ENCODE measurements at places on chromosomes 6 and 20.
A peak's percentile ranks its signal among the peaks of the same experiment; 100 is the strongest.

DNA sequence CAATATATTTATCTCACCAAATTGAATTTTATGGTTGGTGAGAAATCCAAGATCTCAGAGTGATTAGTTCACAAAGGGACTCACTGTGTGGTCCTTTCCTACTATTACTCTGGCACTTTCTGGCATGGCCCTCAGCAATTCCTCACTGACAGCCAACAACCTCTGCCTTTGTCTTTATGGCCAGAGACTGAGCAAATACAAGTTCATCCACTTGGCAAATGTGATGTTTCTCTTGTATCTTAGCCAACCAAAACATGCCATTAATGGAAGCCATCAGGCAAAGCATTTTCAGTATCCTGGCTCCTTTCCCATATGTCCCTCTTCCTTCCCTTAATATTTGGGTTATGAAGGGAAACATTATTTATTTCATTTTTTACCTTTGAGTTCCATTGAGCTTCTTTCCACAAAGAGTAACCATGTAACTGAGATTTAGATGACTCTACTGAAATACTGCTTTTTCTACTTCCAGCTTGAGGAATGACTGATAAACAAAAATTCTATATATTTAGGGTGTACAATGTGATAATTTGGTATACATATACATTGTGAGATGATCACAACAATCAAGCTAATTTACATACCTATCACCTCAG, 30.8 kb upstream of the SMLR1 start:
- DNase-seq: no peak

DNA sequence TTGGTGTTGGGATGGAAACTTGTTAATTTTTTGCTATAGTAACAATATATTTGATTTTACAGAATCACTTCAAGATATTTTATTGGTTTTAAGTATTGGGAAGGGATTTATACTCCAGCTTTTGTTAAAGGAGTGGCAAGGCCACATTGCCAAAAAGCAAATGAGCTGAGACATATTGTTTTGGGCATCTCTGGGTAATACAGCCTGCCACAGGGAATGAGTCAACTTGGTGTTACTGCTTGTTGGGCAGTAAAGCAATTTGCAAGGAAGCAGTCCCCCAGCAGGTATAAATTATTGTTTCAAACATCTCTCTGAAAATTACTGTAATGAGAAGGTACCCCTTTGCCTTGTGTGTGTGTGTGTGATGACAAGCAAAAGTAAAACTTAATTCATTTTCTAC, 868.3 kb upstream of the FLRT3 start:
- DNase-seq: no peak

DNA sequence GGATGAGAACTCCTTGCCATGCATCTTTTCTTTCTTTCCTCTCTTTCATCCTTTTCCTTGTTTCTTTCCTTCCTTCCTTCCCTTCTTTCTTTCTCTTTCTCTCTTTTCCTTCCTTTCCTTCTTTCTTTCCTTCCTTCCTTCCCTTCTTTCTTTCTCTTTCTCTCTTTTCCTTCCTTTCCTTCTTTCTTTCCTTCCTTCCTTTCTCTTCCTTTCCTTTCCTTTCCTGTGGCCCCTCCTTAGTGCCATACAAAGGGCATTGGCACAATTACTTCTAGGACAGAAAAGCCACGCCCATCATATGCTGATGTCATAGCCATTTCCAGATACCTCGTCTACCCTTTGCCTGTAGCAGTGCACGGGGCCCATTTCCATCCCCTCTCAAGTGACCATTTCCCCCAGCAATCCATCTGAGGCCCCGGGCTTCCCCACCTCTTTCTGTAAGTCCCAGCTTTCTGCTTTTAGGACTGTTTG, 2.2 kb upstream of the CENPB start:
- no peak for DNase-seq

DNA sequence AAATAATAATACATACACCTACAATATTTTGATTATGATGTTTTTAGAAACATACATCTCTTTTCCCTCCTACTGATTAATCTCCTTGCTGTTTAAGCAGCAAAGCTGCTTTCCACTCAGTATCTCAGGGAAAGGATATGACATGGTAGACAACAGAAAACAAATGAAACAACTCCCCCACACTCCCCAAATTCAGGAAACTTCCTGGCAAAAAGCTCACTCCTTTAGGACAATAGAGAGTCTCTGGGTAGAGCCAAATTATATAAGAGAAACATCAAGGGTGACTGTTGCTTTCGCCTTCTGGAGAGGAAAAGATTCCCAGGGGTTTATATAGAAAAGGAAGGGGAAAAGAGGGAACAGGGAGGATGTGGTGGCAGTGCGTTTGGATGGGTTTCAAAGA, 48.7 kb upstream of the AHI1 start:
- no peak for DNase-seq

DNA sequence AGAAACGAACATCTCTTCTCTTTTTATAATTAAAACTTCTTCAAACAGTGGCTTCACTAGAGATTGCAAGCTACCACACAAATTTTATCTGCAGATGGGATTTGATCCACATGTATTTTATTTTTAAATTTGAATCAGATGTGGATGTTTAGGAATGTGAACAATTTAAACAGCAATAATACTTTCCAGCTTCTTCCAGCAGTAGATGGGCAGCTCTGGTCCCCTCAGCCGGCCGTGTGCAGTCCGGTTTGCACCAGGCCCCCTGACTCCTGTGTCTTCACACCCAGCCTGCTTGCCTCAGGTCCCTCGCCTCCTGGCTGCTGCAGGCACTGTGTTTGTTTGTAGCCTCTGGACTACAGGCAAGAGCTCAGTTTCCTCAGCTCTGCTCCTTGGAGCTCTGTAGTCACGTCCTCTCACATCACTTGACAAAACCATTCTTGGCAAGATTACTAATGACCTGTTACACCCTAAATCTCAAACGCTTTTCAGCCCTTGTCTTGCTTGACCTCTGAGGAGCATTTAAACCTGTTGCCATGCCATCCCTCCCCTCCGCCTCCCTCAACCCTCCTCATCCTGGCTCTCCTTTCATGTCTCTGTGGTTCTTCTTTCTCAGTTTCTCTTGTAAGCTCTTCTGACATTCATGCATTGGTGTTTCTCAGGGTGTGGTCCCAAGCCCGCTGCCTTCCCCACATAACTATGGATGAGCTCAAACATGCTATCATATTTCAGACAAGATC, 13.2 kb upstream of the ZBTB24 start:
- DNase-seq: no peak

DNA sequence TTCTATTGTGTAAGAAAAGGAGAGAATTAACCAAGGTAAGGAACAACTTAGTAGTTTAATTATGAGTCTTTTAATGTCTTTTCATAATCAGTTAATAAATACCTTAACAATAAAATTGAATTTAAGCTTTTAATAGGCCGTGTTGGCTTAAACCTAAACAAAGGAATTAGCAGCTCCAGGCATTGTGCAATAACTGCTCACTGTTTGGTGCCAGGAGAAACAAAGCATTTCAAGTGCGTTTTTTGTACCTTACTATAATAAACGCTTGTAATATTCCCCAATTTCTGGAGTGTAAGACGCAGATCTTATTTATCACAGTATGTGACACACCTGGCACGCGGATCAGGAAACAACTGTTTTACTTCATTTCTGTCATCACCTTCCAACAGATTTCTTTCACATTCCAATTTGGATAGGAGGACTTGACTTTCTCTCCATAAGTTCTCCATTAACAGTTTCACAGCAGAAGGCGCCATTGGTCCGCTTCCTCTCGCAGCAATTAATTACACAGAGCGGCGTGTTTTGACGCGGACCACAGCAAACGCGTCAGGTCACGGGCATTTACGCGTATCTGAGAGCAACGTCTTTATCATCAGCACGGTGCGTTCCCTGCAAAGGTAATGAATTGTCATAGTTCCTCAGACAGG, 335.8 kb upstream of the NT5E start:
- DNase-seq: no peak

GRCh38 chr6:166825553-166826145, 130.7 kb downstream of the RNASET2 start:
- no peak for DNase-seq

GRCh38 chr6:29925727-29926412, 16.5 kb upstream of the HLA-A start:
- no peak for DNase-seq

- DNase-seq: no peak
Measured at GRCh38 chr20:2703716-2704475, 11.3 kb downstream of the EBF4 start.

- no peak for DNase-seq
Measured at GRCh38 chr6:45231660-45232059, 96.5 kb upstream of the RUNX2 start.

DNA sequence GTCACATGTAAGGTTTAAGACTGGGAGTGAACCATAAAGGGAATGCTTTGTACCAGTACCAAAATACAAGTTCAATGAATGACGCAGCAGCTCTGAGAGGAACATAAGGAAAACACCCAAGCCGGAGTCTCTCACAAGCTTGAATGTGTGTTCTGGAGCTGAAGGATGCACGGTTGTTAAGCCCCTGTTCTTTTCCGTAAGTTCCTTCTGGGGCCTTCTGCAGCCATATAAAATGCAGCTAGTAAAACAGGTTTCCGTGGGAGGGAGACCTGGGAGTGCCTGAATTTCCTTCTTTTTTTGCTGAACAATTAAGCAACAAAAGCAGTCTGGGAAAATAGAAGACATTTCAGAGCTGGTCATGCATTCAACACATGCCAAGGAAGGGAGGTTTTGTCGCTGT, 73.2 kb upstream of the JAG1 start:
- no peak for DNase-seq

GRCh38 chr6:123681957-123682462, 45.3 kb upstream of the TRDN start:
- no peak for DNase-seq

- DNase-seq: no peak
Measured at GRCh38 chr6:120304223-120304622, 954.7 kb upstream of the MAN1A1 start.

- DNase-seq: no peak
Measured at GRCh38 chr6:152697634-152698033, at the start of gene MYCT1. MYCT1 (plus strand) TSS chr6:152697897; CDS start chr6:152697903, 6 bp downstream.

- DNase-seq: no peak
Measured at GRCh38 chr20:20562507-20562906, 149.9 kb downstream of the RALGAPA2 start.

DNA sequence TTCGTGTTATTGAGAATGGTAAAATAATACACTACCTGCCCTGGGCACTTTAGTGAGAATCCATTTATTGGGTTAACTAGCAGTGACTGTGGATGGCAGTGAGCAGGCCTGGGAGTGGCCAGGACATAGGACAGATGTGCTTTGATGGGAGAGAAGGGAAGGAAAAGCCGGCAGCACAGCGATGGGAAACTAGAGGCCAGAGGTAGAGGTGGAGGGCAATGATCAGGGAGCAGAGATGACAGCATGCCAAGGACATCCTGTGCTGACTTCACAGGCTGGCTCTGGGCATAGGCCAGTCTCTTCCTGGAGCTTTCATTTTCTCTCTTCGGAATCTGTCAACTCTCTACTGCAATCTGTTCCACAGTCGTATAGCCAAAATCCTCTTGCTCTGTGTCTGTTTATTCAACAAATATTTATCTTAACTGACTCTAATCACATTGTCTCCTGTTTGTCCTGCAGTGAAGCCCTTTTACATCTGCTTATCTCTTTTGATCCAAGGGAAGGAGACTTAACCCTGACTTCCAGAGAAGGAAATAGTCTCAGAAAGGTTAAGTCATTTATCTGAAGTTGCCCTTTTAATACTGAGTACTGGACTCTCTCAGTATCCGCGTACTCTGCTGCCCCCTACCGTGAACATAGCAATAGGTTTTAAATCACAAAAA, 18.4 kb upstream of the MMP24 start:
- DNase-seq: peak; percentile 84

DNA sequence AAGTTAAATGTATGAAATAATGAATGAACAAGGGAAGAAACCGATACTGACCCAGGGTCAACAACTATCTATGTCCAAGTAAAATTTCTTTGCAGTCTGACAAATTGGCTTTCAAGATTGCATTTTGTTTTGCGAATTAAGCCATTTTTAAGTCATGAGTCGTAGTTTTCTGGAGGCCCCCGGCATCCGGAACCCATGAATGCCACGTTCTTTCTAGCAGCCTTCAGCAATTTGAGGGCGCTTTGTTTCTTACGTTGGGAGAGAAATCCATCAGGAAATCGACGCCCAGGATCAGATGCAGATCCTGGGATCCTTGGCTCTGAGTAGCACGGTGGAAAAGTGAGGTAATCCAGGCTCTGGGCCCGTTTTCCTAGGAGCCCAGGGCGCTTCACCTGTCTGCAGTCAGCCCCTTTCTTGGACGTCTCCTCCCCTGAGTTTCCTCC, 309 bp upstream of the ABRACL start:
- DNase-seq: no peak

GRCh38 chr20:46814366-46815232, 80.0 kb upstream of the EYA2 start:
- DNase-seq: no peak

DNA sequence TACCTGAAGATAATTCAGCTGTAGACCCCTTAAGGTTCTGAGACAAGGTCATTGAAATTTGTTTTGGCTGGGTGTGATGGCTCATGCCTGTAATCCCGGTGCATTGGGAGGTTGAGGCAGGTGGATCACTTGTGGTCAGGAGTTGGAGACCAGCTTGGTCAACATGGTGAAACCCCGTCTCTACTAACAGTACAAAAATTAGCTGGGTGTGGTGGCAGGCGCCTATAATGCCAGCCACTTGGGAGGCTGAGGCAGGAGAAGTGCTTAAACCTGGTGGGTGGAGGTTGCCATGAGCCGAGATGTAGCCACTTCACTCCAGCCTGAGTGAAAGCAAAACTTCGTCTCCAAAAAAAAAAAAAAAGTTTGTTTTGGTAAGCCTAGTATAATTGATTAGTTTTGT, 11.0 kb downstream of the SRSF3 start:
- no peak for DNase-seq

DNA sequence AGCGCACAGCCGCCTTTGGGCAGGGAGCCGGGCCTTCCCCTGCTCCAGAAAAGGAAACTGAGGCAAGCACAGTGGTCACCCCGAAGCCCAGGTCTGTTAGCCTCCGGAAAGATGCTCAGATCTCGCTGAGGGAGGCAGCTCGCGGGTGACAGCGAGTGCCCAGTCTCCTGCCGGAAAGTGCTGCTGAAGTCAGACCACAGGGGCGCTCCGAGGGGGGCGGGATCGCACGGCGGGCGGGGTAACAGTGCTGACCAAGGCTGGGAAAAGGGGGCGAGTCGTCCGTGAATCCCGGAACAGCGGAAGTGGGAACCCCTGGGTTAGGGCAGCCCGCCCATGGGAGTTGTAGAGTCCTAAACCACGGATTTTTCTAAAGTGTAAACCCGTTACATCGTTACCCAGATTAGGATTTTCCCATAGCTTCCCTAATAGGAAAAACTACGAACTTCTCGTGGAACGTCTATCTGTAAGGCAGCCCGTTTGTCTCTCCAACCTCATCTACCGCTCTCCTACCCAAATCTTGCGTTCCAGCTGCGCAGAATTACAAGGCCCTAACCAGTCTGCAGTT, 504 bp downstream of the VPS16 start:
- DNase-seq: peak; percentile 93

GRCh38 chr6:81051952-81052351, 700.5 kb downstream of the TENT5A start:
- no peak for DNase-seq

- DNase-seq: peak; percentile 24
Measured at GRCh38 chr6:157646012-157646411, 177.0 kb upstream of the SNX9 start.

GRCh38 chr6:7196019-7196402, 88.2 kb downstream of the RREB1 start:
- DNase-seq: no peak

- no peak for DNase-seq
Measured at GRCh38 chr20:17965042-17965697, 3.4 kb downstream of the SNX5 start.

GRCh38 chr20:60108397-60108796, 150.2 kb downstream of the CDH26 start:
- no peak for DNase-seq
